Stimulated activated CD4-positive, alpha-beta T cell treated with anti-CD3 and anti-CD28 coated beads, Interleukin-12 subunit alpha, Interleukin-12 subunit beta, amount 100 ng/mL, for 24 hours (primary cell): ENCODE measurements at places on chromosomes 2 and 18.

DNA sequence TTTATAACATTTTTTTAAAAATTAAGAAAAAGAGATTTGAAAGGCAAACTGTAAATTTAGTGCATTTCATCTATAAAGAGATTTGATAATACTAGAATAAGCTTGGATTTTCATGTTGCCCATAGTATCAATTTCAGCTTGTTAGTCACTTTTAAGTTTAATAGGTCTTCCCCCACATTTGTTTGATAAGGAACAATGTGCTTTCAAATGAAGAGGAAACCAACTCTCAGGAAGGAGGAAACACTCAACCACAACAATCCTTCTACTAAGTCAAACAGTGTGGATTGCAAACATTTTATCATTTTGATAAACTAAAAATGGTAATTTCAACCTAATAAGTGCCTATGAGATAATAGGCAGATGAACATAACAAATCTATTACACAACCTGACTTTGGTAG, 397.1 kb upstream of the CDH20 start:
- no peak for DNase-seq

DNA sequence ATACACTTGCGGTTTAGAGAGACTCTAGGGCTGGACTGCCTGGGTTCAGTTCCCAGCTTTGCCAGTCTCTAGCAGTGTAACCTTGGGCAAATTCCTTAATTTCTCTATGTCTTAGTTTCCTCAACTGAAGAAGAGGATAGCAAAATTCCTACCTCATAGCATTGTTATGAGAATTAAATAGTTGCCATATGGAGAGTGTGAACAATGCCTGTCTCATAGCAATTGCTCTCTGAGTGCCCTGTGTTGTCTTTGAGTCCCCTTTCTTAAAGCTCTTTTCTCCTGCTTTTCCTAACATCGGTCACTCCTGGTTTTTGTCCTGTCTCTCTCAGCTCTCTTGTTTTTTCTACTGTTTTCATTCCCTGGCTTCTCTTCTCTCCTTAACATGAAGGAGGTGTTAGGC, 116.8 kb upstream of the ALPP start:
- no peak for DNase-seq

DNA sequence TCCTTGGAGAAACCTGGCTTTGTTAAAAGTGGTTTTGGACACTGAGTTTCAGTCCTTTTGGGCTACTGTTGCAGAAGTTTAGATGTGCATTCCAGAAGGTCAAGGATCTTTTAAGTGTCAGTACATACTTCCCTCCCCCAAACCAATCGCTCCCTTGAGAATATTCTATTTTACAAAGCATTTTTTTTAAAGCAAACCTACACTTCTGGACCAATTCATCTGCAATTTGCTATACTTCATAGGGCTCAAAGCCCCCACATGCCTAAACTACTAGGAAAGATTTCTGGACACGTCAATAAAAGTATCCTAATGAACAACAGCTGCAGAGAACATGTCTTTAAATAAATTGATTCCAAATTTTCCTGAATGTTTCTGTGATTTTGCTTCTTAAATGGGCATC, 157.6 kb downstream of the RDH14 start:
- DNase-seq, result no peak

DNA sequence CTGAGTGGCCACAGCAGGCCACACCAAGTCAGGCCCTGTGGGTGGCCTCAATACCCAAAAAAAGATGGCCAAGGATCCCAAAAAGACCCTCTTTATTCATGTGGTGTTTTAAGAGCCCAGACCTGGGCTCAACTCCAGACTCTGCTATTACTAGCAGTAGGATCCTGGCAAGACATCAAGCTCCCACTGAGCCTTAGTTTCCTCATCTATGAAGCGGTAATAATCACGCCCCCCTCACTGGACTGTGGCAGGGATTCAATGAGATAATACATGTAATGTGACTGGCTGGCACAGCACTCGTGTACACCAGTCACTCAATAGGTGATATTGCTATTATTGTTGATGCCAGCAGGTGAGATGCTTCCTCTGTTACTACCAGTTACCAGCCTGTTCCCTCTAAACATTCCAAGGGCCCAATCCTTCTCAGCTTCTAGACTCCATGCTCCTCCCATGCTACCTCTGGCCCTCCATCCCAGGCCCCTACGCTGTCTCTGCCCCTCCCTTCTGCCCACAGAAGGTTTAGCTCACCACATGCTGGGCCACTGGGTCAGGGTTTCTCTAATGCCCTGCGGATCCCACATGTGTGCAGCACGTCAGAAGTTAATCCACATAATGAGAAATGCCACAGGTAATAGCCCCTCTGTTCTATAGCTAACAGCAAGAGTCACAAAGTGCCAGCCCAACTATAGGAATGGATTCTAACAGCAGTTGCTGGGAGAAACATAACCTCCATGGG, 51.2 kb downstream of the SLC4A5 start:
- no peak for DNase-seq

- DNase-seq, result no peak
These were observed 118.3 kb upstream of the DOK6 start for GRCh38 chr18:69282371-69282770.

DNA sequence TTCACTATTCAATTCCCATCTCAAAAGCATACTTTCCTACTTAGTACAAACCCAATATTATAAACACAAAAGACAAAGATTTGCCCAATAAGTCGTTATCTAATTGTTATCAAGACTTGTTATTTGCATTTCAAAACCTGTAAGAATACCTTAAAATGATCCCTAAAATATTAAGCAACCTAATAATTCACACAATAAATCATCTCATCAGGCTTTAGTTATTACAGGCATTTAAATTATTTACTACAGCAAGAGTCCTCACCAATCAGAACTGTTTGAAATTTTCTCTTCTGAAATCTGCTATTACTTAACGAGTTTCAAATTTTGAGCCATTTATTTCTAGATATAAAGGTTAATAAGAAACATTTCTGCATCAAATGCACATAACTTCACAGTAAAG, 1.6 kb downstream of the CCDC88A start:
- DNase-seq, result no peak

- no peak for DNase-seq
These were observed 213.0 kb downstream of the GLI2 start for GRCh38 chr2:120948662-120949011.

DNA sequence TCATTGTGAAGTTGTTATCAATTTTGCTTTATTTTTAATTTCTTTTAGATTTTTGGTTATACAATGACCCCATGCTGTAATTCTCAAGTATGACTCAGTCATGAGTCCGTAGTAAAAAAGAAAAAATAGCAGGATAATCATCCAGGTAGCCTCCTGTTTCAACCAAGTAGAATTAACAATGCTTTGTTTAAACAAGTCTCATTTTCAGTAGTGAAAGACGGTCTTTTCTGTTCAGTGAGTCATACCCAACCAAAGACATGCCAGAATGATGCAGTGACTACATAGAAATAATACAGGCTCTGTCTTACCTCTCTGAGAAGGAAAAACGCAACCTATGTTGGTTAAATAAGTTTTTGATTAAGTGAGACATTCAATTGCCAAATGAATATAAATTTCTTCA, 67.8 kb upstream of the DSC1 start:
- no peak for DNase-seq

- no peak for DNase-seq
These were observed 38.1 kb downstream of the AGFG1 start for GRCh38 chr2:227509824-227510619.

DNA sequence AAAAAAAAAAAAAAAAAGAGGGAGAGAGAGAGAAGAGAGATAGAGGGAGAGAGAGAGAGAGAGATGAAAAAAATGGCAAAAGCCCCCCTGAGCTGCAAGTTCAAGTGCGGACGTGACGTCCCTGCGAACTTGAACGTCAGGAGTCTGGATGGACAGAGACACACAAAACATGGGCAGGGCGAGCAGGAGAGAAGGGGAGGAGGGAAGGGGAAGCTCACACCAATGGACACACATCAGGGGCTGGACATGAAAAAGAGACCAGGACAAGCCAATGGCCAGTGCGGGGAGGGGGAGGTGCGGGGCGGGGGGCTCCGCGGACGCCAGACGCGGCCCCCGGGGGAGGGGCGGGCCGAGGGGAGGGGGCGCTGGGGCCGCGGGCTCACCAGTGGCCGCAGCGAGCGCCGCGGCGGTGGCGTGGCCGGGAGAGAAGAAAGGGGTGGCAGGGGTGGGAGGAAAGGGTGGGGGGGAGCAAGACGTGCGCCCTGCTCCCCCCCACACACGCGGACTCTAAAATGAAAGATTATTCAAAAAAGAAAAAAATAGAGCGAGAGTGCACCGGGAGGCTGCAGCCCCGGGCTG, at the start of gene BCL11A:
TSS of gene BCL11A (minus strand) at position 160 of the 579 bp plus-strand sequence. CDS start 384 bp downstream, outside the sequence.
- DNase-seq, result no peak

- DNase-seq, result no peak
These were observed 148.8 kb downstream of the ACKR3 start for GRCh38 chr2:236718207-236718992.

DNA sequence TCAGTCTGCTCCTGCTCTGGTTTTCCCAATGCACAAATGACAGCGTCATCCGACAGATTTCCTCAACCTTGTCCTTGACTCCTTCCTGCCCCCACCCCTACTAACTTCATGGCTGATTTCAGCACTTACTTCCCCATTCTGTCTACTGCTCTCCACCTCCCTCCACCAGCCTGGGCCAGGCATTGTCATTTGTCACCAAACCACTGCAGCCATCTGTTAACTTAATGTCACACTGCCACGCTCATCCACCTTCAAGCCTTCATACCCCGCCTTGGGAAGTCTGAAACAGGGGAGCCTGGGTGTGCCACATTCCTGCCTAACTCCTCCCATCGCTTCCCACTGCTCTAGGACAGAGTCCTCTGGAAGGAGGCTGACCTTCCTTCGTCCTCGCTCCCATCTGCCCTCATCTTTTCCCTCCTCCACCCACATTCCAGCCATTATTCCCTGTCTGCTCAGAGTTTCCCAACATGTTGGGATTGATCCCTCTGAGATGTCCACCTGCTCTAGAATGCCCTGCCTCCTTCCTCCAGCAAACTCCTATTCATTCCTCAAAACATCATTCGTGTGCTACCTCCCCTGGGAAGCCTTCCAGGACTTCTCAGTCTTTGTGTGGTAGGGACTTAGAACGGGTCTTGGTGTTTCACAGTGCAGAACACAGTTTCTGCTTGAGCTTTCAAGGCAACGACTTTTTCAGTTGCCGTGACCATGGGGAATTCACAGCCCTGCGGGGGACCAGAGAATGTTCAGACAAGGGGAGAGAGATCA, 42.2 kb upstream of the SMAD7 start:
- DNase-seq, result no peak

GRCh38 chr2:85452237-85452636, 33.7 kb downstream of the SH2D6 start:
- DNase-seq, result no peak

- DNase-seq, result no peak
These were observed 1.7 kb downstream of the SEPTIN2 start for GRCh38 chr2:241317391-241317790.

GRCh38 chr2:121717529-121717928, 19.1 kb downstream of the NIFK start:
- DNase-seq, result no peak

DNA sequence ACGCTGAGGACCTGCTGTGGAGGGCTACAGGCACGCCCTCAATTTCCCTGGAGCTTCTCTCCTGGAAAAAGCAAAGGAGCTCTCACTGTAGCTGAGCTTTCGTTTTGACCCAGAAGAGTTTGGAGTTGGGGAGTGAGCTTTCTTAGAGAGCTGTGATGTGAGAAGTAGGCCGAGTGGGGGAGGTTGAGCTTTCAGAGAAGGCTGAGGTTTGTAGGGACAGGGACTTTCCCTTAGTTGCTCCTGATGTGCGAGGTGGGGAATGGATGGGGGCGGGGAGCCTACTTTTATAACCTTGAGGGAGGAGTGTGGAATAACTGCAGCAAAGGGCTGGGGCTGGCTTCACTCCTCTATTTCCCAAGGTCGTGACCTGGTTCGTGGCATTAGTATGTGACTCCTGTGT, 47.1 kb downstream of the ZNF532 start:
- no peak for DNase-seq

DNA sequence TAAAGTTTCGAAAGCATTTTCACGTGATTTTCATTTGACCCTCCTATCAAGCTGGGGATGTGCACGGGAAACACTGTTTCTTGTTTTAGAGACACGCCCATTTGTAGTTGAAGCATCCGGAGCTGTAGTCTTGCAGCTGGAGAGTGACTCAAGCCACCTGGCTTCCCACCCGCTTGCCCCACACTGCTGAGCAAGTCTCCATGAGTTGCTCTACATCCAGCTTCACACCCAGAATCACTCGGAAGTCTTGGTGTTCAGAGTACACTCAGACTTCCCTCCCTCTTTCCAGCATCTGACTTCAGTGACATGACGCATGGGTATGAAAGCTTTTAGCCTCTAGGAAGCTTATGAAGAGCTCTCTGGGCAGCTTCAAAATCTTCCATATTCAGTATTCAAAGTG, 262.4 kb downstream of the NBAS start:
- no peak for DNase-seq

GRCh38 chr2:71784734-71785511, 331.6 kb downstream of the DYSF start:
- no peak for DNase-seq

DNA sequence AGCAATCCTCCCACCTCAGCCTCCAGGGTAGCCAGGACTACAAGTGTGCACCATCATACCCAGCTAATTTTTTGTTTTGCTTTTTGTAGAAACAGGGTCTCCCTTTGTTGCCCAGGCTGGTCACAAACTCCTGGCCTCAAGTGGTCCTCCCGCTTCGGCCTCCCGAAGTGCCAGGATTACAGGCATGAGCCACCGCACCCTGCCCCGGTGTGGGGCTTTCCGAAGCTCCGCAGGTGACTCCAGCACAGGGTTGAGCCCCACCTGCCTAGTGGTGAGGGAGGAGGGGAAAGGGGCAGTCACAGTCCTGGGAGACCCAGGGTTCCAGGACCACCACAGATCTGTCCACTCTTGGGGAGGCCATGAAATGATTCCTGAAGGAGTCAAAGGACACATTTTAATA, 5.2 kb downstream of the PRLH start:
- DNase-seq, result no peak

DNA sequence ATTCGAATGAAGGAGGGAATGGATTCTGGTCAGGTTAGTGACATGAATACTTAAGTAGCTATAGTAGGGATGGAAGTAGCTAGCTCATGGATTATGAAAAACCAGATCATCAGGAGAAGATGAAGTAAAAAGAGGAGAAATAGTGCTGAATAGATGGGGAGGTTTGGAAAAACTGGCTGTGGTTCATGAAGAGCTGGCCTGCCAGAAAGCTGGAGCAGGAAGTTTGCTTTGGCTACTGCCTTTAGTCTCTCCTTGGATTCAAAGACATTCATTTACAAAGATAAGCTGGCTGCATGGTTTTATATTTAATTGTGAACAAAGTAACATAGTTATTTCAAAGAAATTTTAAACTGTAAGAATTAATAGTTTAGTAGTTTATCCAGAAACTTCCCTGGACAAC, 567.0 kb downstream of the RIT2 start:
- no peak for DNase-seq

GRCh38 chr2:44906972-44907371, 34.5 kb upstream of the SIX3 start:
- no peak for DNase-seq
